ENCODE measurements at places on chromosomes 2 and 18.

- no peak for DNase-seq
These were observed 37.3 kb upstream of the PEX13 start for GRCh38 chr2:60980071-60980815.

GRCh38 chr2:195628666-195629065, 28.4 kb upstream of the SLC39A10 start:
- no peak for DNase-seq

DNA sequence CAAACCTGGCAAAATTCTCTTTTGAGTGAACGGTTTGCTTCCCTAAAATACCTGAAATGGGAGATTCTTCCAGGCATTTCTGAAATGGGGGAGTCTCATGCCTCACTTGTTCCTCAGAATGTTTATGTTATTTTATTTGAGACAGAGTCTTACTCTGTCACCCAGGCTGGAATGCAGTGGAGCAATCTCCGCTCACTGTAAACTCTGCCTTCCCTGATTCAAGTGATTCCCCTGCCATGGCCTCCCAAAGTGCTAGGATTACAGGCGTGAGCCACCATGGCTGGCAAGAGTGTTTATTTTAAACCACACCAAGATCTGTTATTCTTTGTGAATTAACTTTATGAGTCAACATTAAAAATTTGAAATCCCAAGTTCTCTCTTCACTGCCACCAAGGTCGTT, 6.4 kb upstream of the FHL2 start:
- DNase-seq = no peak

DNA sequence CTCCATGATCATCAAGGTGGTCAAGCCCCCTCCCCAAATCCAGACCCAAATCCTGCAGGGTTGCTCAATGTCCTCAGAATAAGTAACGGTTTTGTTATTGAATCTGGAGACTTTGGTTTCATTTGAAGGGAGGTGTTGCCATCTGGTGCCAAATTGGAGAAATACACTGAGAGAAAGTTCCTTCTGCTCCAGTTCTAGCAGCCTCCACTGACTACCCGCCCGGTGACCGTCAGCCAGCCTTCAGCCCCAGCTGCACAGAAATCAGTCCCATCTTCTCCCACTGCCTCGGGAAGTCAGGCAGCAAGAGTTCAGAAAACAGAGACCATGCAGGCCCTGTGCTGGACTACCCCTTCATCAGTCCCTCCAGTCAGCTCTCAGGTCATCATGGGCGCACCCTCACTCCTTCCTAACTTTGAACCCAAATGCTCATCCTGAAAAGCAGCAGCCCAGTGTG, 38.7 kb downstream of the PKDCC start:
- no peak for DNase-seq

- DNase-seq = no peak
These were observed 13.5 kb downstream of the EEF1B2 start for GRCh38 chr2:206173147-206173546.

- DNase-seq = no peak
These were observed 11.2 kb downstream of the DBI start for GRCh38 chr2:119377993-119378345.

Data from T-helper 2 cell (primary cell).